IPS DF 19.7 (cell line): ENCODE measurements at places on chromosomes 4 and X.

DNA sequence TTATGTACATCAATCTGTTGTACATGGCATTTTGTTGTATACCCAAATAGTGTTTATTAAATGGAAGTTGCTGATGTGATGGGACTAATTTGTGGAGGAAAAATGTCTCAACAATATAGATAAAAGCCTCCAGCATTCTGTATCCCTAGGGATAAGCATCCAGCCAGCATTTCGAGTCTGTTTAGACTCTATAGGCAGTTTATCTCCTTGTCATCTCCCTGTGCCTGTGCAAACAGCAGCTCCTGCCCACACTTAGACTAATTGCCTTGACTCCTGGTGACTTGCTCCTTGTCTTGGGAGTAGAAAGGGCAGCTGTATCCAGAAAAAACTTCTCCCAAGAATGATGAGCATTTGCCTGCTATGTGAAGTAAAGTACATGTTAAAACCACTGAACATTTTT lies 83.8 kb downstream of the DOCK11 start:
- DNase-seq, result no peak

GRCh38 chr4:40736910-40737309 lies 12.8 kb upstream of the NSUN7 start:
- no peak for DNase-seq

DNA sequence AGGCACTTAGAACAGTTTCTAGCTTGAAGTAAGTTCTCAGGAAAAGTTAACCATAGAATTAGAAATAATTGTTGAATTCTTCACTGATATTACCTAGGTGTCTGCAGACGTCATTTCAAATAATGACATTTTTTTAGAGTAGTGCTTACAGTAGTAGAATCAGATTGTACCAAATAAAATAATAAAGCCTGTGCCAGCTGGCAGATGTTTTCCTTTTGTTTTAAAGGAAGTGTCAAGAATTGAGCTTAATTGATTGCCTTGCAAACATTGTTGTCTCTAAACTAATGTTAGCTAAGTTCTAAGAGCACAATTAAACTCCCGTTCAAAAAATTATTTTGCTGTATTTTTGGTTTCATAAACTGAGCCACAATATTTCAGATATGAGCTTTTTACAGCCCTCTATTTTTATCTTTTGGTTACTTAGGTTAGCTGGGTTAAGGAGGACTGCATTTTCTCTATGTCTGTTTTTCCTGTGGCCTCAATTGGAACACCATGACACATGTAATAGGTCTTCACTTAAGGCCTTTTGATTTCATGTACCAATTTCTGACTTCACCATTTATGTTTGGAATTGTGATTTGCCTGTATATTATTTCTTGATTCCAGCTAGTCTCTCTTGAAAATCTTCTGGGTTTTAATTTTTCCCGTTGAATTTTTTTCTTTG lies 64.2 kb downstream of the DCUN1D4 start:
- DNase-seq, result no peak

GRCh38 chrX:119067023-119067739 lies 5.6 kb upstream of the CT47C1 start:
- no peak for DNase-seq

GRCh38 chrX:19747652-19748610 lies 139.5 kb downstream of the SH3KBP1 start:
- DNase-seq, result no peak

GRCh38 chr4:19093951-19094350 lies 1072.4 kb upstream of the LCORL start:
- no peak for DNase-seq
